Progenitor cell of endocrine pancreas (in vitro differentiated cells): ENCODE measurements at places on chromosomes 5 and 9.

DNA sequence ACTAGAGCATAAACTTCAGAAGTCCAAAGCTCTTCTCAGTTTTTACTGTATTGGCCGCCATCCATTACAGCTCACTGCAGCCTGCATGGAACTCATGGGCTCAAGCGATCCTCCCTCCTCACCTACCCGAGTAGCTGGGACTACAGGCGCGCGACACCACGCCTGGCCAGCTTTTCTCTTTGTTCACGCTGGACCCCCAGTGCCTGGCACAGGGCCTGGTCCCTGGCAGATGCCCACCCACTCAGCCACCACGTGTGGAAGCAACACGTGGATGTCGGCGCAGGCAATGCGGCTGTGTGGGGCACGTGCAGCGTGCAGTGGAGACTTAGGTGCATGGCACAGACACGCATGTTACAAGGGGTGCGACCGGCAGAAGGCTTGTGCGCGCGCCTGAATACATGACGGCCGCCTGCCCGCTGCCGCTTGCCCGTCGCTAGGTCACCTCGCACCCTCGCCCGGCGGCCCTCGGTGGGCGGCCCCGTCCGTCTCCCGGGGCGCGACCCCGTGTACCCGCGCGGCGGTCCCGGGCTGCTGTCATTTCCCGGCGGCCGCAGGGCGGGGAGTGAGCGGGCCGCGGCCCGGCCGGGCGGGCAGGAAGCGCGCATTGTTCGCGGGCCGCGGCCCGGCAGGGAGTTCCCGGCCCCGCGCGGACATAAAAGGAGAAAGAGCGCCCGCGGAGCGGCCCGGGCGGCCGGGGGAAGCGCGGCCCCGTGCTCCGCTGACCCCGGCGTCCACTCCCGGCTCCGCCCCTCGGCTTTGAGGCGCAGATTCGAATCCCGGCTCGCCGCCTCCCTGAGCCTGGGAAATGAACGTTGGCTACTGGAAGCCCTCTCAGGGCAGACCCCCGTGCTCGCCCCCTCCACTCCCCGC is 24.1 kb upstream of the PTGS1 start:
- peak; percentile 19 for DNase-seq

- DNase-seq: no peak
Observed at GRCh38 chr5:77095189-77095588, 8.1 kb upstream of the ZBED3 start.

DNA sequence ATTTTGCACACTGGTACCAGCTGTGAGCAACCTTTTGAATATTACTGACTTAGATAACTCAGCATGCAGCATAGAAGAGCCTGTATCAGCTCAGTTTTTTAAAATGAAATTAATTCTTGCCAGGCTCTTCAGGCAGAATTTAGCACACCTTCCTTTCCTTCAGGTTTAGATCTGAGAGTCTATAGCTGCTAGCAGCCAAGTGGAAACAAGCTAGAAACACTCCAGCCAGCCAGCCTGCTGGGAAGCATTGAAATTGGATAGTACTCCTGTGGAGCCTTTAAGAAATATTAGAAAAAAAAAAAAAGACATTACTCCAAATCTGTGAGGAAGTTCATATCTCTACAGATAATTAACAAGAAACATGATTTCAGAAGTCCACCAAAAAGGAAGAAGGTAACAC is 812.2 kb downstream of the DTWD2 start:
- DNase-seq: no peak

DNA sequence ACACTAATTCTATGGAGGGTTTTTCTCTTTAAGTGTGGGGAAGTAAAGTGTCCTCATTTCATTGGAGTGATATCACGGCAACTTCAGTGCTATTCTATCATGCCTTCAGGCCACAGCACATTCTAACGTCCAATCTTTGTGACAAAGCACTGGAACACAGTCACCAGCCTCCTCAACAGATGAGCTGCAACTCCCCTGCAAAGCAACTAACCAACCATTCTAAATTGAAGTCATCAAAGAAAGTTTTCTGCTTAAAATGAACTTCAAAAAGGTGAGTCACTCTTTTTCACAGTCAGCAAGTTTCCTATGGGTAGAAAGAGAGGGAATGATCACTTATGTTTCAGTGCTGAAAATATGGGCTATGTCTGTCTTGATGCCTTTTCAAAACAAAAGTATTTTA is 190.8 kb downstream of the ELAVL2 start:
- DNase-seq: no peak

DNA sequence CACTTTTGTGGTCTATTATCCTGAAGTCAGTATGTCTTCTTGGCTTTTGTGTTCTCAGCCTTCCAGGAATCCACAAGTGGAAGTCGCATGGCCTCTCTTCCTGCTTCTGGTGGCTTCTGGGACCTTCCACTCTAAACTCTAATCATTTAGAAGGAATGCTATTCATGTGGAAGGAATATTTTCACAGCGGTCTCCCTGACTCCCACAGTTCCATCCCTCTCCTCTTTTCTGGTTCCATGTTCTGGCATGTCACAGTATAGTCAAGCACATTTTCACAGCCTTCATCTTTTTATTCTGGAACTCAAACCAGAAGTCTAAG is 7.3 kb upstream of the RAI14 start:
- DNase-seq: no peak

- DNase-seq: no peak
Observed at GRCh38 chr9:114109124-114109523, 10.0 kb upstream of the KIF12 start.

DNA sequence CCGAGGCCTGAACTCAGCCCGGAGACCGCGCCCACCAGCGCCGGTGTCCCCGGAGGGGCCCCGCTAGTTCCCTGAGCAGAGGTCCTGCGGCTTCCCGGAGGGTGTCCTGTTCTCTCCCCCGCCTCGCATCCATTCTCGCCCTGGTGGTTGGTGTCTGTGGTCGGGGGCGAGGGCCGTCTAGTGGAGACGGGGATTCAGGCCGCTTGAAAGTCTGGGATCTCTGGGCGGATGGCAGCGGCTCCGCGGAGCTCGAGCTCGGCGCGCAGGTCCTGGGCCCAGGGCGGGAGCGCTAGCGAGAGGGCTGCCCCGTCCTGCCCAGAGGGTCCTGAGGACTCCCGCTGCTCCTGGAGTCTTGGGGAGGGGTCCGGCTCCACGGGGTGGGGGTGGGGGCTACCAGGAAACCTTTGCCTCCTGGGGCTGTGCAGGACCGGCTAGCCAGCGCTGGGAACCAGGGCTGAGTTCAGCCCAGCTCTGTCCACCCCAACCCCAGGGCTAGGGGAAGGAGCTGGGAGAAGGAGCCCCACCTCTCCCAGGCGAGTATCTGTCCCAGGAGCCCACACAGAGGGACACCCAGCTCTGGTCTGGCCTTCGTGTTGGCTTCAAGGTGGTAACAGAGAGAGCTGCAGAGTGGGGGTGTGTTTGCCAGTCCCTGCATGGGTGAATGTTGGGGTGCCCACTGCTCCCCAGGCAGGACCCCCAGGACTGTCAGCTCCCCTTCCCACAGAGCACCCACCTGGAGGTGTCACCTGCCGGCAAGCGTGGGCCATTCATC is 4.0 kb downstream of the TOR4A start:
- no peak for DNase-seq

- no peak for DNase-seq
Observed at GRCh38 chr9:94176608-94177007, 82.5 kb upstream of the ZNF169 start.

GRCh38 chr9:84751921-84752320 is 82.4 kb downstream of the NTRK2 start:
- no peak for DNase-seq

GRCh38 chr5:154740957-154741356 is 14.2 kb upstream of the LARP1 start:
- DNase-seq: no peak

DNA sequence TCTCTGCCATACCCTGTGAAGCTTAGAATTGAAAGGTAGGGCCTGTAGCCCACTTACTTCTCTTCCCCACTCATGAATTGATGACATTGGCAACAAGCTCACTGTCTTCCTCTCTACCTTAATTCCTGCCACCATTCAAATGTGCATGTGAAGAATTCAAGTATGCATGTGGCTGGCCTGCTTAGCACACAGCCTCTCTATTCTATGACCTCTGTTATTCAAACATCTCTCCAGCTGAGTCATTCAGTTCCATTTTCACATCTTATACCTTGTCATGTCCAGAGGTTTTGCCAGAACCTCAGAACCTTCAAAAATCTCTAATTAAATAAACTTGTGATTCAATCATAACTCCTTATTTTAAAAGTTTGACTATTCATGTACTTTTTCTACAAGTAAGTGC is 114.7 kb upstream of the MAN2A1 start:
- DNase-seq: no peak

DNA sequence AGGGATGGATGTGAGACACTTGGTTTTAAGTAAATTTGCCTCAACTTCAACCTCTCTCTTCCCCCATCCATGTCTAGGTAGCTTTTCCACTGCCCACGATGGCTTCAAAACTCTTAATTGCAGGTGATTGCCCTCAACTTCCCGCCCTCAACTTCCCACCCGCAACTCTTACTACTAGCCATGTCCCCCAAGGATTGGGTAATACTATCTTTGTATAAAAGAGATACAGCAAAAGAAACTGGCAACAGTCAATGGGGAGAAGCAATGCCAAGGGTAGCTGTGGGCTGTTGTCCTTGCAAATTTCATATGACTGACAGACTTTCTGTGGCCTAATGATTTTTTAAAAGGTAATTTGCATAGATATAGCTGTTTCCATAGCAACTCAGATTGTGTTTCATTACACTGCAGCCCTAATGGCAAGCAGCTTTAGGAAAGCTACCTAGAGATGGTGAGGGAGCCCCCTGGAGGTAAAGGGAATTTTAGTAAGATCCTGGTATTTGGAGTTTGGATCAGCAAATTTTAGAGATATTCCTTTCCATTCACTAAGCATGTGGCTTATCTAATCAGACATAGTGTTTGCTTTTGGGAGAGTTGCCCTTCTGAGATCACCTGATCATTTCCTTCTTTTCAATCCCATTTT is 421.5 kb upstream of the DAP start:
- no peak for DNase-seq

DNA sequence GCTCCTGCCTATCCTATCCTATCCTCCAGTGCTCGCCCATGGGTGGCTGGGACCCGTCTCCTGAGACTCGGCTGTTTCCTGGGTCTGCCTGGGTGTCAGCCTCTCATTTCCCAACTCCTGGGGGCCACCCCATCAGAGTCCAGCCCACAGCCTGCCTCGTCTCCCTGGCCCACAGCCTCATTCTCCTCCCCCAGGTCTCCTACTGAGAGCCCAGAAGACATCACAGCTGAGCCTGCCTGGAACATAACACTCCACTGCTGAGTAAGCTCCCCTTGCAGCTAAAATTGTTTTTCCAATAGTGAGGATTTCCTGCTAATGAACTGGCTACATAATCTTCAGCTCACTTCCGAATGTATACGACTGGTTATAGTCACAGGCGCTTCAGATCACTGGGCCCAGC is 95.3 kb downstream of the TTLL11 start:
- DNase-seq: no peak

DNA sequence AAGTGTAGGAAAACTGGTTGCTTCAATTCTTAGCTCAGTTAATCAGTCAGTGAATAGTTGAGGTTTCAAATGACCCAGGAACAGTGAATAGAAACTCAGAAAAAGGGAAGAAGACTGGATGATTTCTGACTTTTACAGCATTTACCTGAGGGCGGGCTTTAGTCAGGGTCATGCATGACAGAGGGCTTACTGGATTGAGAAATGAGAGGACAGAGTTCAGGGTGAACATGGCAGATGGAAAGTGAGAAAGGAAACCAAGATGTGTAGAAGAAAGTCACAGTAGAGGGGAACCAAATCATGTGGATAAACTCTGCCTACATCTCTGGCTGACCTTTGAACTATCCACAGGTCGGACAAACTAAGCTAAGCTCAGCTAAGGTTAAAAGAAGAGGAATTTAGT is 596.0 kb downstream of the SEMA5A start:
- no peak for DNase-seq

DNA sequence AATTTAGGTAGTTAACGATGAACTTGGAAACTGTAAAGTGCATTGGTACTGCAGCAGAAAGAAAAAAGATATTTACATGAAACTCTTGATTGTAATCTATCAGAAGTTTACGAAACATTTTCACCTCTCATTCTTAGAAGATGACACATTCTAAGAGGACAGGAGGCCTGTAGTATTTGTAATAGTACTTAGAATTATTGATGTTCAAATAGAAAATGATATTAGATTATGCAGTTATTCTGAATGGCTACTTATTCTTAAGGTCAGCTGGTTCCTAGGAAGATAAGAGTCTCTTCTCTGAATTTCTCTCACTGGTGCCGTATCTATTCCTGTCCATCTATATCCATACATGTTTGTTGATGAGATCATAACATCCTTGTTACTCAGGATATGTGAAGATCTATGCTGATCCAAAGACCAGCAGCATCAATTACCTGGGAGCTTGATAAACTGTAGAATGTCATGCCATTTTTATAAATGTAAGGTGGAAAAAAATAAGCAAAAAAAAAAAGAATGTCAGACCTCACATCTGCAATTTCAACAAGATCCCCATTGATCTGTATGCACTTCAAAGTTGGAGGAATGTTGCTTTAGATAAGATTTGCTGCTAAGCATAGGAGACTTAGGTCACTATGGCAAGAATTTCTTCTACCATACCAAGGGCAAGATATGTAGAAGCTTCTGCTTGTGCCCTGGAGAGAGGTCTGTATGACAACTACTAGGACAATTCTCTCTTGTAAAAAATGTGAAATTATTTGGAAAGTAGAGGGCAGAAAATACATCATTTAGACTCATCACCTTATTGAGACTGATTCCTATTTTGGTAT is 42.4 kb upstream of the RICTOR start:
- no peak for DNase-seq

DNA sequence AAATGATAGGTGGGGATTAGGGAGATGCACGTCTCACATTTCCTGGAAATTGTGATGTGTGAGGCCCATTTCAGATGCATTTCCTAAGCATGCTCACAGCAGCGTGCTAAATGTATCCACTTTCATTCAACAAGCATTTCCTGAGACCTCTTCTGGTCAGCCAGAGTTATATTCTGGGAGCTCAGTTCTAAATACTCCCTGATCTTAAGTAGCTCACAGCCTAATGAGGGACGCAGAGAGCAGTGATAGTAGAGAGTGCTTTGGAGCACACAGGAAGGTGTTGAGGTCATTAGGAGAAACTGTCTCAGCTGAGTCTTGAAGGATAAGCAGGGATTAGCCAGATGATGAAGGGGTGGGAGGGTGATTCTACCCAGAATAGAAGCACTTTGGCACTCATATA is 46.2 kb upstream of the FSD1L start:
- no peak for DNase-seq

DNA sequence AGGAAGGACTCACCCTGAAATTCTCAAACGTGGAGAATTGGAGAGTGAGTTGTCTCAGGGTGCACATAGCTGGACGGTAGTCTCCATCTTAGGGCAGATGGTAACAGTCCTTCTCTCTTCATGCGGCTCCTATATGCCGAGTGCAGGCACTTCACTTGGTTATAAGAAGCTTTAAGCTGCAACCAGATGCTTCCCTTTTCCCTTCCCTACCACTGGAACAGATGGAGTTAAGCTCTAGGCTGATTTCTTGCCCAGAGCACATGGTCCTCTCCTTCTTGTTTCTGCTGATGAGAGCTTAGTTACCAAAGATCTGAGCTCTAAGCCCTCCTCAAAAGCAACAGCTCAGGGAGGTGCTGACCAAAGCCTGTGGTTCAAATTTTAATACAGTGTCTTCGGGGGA is 355.7 kb downstream of the ARHGEF28 start:
- DNase-seq: no peak

GRCh38 chr9:133351908-133352634 is 4.1 kb downstream of the RPL7A start:
- no peak for DNase-seq

GRCh38 chr5:50752800-50753199 is 86.4 kb downstream of the PARP8 start:
- no peak for DNase-seq

GRCh38 chr5:10757043-10757442 is 4.0 kb downstream of the DAP start:
- no peak for DNase-seq

- DNase-seq: no peak
Observed at GRCh38 chr5:129322968-129323367, 137.1 kb upstream of the ADAMTS19 start.
